WTC11 (cell line): ENCODE measurements at places on chromosomes 3 and 15. TPM values are rescaled to one million over a fixed set of nuclear protein-coding genes. Genes with fewer than 3 reads are reported as not detected.
A peak's percentile ranks its signal among the peaks of the same experiment; 100 is the strongest.

CD80 gene
- total RNA-seq, result 0.14 to 0.24 TPM in 2 of 3 replicates, not detected in the other

SACM1L gene
- total RNA-seq, result 79.0 to 80.3 TPM (median 79.6 TPM) in 3 replicates

GPR87 gene
- 0.16 TPM in 1 of 3 replicates, not detected in the others for total RNA-seq

HIGD2B gene
- total RNA-seq, result 0.18 TPM in 1 of 3 replicates, not detected in the others

SPINK8 gene
- total RNA-seq, result not detected in 3 replicates

KLHL6 gene
- total RNA-seq, result 0.11 to 0.23 TPM (median 0.18 TPM) in 3 replicates

DNA sequence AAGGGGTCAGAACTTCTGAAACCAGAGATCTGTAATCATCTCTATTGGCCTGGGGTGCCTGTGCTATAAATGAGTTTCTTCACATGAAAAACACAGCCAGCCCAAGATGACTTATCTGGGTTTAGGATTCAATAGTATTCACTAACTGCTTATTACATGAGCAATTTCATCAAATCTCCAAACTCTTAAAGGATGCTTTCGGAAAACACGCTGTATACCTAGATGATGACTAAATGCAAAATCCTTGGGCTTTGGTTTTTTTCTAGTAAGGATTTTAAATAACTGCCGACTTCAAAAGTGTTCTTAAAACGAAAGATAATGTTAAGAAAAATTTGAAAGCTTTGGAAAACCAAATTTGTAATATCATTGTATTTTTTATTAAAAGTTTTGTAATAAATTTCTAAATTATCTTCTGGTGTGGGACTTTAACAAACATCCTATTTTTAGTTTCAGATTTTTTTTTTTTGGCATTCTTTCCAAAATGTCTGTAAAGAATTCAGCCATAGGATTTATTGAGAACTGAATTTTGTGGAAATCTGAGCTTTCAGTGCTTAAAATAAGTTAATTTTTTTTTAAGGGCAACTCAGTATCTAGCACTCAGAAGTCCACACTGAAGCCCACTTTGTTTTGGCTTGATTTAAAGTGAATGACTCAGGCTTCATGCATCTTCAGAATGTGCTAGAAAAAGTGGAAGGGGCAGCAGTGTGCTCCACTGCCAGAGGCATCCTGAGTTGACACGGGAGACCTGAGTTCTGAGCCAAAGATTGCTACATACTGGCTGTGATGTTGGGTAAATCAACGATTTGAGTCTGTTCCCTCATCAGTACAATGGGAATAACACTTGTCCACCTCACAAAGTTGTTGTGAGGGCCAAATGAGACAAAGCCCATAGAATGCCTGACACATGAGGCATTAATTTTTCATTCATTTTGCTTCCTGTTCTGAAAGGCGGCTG is 18.7 kb downstream of the TMEM43 start:
- H3K4me3 ChIP-seq, result no peak overlapping the region
- peaks cover 29% of the 10 kb centered on the region for H3K4me1 ChIP-seq
- no peak overlapping the region; the same call in 1 of the 2 replicates for H3K27ac ChIP-seq
- no peak for DNase-seq
- H3K36me3 ChIP-seq, result peaks cover 22% of the 10 kb centered on the region

GRCh38 chr15:79680720-79681119 is 216.1 kb downstream of the MTHFS start:
- H3K36me3 ChIP-seq, result no peaks in the 10 kb centered on the region
- DNase-seq, result no peak
- H3K4me1 ChIP-seq, result peaks cover 28% of the 10 kb centered on the region
- no peak overlapping the region for H3K27ac ChIP-seq

GRCh38 chr3:8482960-8483665 is 18.5 kb upstream of the LMCD1 start:
- no peak overlapping the region for H3K27ac ChIP-seq
- no peak overlapping the region for H3K4me3 ChIP-seq
- H3K36me3 ChIP-seq, result peaks cover 13% of the 10 kb centered on the region
- H3K4me1 ChIP-seq, result no peaks in the 10 kb centered on the region
- peaks cover 7% of the 10 kb centered on the region; the same call in 1 of the 2 replicates for H3K27me3 ChIP-seq
- no peak for DNase-seq

- no peak overlapping the region for H3K27ac ChIP-seq
- no peak for DNase-seq
- peaks cover 63% of the 10 kb centered on the region for H3K27me3 ChIP-seq
- no peaks in the 10 kb centered on the region for H3K36me3 ChIP-seq
Measured at GRCh38 chr3:184380627-184381260, 890 bp downstream of the CHRD start.

DNA sequence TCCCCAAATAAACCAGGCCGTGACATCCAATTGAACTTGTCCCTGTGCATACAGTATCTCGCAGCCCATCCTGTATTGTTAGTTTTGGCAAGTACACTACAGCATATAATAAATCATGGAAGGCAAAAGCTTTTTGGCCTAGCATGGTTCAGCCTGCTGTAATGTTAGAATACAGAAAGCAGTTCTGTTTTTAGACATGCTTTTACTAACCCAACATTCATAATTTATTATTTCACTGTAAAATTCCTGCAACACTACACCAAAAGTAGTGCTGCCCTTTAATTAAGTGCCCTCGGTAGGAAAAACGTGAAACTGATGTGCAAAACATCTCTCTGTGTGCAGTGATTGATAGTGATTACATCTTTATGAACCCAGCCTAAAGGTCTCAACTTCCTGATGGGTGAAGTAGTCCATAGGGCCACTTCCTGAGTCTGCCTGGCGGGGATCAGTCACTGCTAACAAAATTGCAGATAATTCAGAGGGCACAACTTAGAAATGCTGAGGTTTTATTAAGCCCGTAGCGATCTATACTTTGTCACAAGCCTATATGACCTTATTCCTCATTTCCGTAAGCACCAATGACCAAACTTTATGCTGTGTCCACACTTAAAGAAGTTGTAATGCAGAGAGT is 227.8 kb downstream of the CDIN1 start:
- no peaks in the 10 kb centered on the region for H3K36me3 ChIP-seq
- no peak overlapping the region for H3K4me3 ChIP-seq
- no peaks in the 10 kb centered on the region for H3K27me3 ChIP-seq
- DNase-seq, result no peak
- H3K27ac ChIP-seq, result no peak overlapping the region

DNA sequence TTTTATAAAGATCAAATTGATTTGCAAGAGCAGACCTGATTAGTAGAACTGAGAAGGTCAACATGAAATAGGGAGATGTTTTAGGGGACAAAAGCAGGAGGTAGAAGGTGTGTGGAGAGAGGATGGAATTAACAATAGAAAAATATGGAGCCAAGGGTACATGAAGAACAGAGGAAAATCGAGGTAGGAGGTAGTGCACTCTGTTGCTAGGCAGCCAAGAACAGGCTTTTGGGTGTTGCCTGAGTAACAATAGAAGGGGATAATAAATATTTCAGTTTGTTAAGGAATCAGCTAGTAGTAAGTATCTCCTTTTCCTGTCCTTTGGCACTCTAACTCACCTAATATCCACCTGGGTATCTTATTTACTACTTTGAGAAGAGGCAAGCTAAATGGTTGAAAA is 9.2 kb downstream of the SPESP1 start:
- H3K27me3 ChIP-seq, result no peaks in the 10 kb centered on the region; the same call in 1 of the 2 replicates
- no peaks in the 10 kb centered on the region for H3K36me3 ChIP-seq
- H3K4me1 ChIP-seq, result no peaks in the 10 kb centered on the region
- DNase-seq, result no peak

DNA sequence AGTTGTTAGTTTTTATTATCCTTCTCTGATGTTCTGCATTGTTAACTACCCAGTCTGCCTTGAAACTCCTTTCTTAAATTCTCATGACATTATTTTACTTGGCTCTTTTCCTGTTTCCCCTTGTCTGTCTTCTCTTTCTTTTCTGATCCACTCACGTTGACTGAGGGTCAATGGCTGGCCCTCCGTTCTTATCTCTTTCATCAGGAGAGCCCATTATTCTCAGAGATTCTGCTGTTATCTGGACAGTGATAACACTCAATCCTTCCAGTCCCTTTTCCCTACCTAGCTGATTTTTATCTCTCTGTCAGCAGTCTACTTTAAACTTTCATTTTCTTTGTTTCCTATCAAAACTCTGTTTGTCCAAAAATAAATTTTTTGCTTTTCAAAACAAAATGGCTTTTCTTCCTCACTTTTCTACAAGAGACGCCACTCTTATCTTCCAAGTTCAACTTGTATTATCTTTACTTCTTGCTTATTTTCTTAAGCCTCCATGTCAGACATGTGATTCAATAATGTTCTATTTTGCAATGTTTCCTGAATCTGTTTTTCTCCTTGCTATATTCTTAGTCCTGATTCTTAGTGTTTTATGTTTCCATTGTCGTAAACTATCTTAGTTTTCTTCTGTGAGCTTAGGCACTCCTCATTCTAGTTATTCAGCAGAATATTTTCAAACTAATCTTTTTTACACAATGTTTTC is 120.2 kb downstream of the NEDD4 start:
- no peaks in the 10 kb centered on the region for H3K4me1 ChIP-seq
- H3K27me3 ChIP-seq, result no peaks in the 10 kb centered on the region
- H3K27ac ChIP-seq, result no peak overlapping the region
- no peak overlapping the region for H3K4me3 ChIP-seq
- DNase-seq, result no peak

DNA sequence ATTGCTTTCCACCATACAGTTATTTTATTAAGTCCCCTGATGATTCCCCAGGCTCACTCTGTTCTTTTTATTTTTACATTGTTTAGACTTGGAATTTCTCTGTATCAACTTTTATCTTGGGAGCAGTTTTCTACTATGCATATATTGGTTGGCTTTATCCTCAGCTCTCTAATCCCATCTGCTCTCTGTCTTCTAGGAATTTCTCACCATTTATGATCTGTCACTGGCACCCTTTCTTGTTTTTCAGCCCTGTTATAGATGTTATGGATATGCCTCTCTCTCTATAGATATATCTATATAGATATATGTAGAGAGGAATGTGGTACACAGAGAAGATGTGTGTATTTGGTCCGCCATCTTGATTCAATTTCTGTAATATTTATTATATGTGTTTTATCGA is 90.5 kb downstream of the SH3GL3 start:
- peaks cover 4% of the 10 kb centered on the region; the same call in 1 of the 2 replicates for H3K4me1 ChIP-seq
- no peak for DNase-seq
- H3K27ac ChIP-seq, result no peak overlapping the region
- peaks cover 6% of the 10 kb centered on the region for H3K27me3 ChIP-seq

GRCh38 chr3:113212150-113212843 is 940 bp downstream of the BOC start:
- H3K27me3 ChIP-seq, result peaks cover 28% of the 10 kb centered on the region
- H3K36me3 ChIP-seq, result no peaks in the 10 kb centered on the region
- no peak overlapping the region for H3K27ac ChIP-seq
- H3K4me3 ChIP-seq, result peak overlapping the region; percentile 73
- H3K4me1 ChIP-seq, result peaks cover 37% of the 10 kb centered on the region

GRCh38 chr15:72890043-72890442 is 106.5 kb upstream of the ADPGK start:
- no peaks in the 10 kb centered on the region for H3K4me1 ChIP-seq
- no peak overlapping the region for H3K27ac ChIP-seq
- H3K4me3 ChIP-seq, result no peak overlapping the region
- no peaks in the 10 kb centered on the region for H3K27me3 ChIP-seq
- H3K36me3 ChIP-seq, result no peaks in the 10 kb centered on the region

- H3K27me3 ChIP-seq, result no peaks in the 10 kb centered on the region
- H3K27ac ChIP-seq, result no peak overlapping the region
- H3K4me3 ChIP-seq, result no peak overlapping the region
- 0 out of 2 replicates have a peak, but pooled peaks cover 3% of the 10 kb centered on the region for H3K36me3 ChIP-seq
- no peak for DNase-seq
- no peaks in the 10 kb centered on the region for H3K4me1 ChIP-seq
Measured at GRCh38 chr3:188229726-188230125, 75.8 kb downstream of the LPP start.

- no peak overlapping the region for H3K4me3 ChIP-seq
- H3K4me1 ChIP-seq, result peaks cover 7% of the 10 kb centered on the region
- no peak overlapping the region for H3K27ac ChIP-seq
- DNase-seq, result no peak
- no peaks in the 10 kb centered on the region for H3K27me3 ChIP-seq
Measured at GRCh38 chr3:188573956-188574355, 420.0 kb downstream of the LPP start.
